ENCODE measurements at places on chromosomes 2 and 18. TPM values are rescaled to one million over a fixed set of nuclear protein-coding genes. Genes with fewer than 3 reads are reported as not detected.

- H3K4me3 ChIP-seq: no peak overlapping the region
- no peaks in the 10 kb centered on the region for H3K4me1 ChIP-seq
- H3K27ac ChIP-seq: no peak overlapping the region
- DNase-seq: no peak
- H3K36me3 ChIP-seq: no peaks in the 10 kb centered on the region
Observed at GRCh38 chr2:108145557-108146326, 94.0 kb upstream of the SULT1C3 start.

- no peaks in the 10 kb centered on the region for H3K36me3 ChIP-seq
- peak overlapping the region; percentile 13 for H3K4me3 ChIP-seq
- H3K4me1 ChIP-seq: no peaks in the 10 kb centered on the region
- no peaks in the 10 kb centered on the region for H3K27me3 ChIP-seq
- peak overlapping the region; percentile 2 for H3K27ac ChIP-seq
- peak; percentile 19 for DNase-seq
Observed at GRCh38 chr18:63979409-63979920, 9.6 kb downstream of the SERPINB8 start.

- no peaks in the 10 kb centered on the region for H3K27me3 ChIP-seq
- no peak overlapping the region for H3K4me3 ChIP-seq
- no peaks in the 10 kb centered on the region for H3K4me1 ChIP-seq
Observed at GRCh38 chr18:65659912-65660311, 90.9 kb upstream of the CDH7 start.

- peaks cover 24% of the 10 kb centered on the region for H3K4me1 ChIP-seq
- peak overlapping the region; percentile 80 for H3K27ac ChIP-seq
- H3K36me3 ChIP-seq: no peaks in the 10 kb centered on the region
Observed at GRCh38 chr2:64404002-64404731, 49.8 kb upstream of the LGALSL start.

ASAP2 gene
- total RNA-seq: 11.3 TPM
